ENCODE measurements at places on chromosomes 2 and 18.

DNA sequence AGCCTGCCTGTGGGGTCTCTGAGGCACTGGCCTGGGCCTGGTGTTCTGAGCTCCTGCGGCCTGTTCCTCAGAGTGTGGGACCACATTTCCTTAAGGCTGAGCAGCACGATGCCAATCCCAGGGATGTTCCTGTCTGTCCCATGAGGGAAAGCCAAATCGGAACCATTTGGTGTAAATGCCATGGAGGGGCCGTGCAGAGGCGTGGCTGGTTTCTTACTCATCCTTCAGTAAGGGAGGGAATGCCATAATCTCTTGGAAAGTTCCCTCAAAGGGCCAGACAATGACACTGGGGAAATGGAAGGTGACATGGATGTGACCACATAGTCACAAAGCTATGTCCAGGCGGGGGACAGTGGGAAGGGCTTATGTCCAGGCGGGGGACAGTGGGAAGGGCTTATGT is 14.4 kb upstream of the PTMA start:
- no peak for DNase-seq

DNA sequence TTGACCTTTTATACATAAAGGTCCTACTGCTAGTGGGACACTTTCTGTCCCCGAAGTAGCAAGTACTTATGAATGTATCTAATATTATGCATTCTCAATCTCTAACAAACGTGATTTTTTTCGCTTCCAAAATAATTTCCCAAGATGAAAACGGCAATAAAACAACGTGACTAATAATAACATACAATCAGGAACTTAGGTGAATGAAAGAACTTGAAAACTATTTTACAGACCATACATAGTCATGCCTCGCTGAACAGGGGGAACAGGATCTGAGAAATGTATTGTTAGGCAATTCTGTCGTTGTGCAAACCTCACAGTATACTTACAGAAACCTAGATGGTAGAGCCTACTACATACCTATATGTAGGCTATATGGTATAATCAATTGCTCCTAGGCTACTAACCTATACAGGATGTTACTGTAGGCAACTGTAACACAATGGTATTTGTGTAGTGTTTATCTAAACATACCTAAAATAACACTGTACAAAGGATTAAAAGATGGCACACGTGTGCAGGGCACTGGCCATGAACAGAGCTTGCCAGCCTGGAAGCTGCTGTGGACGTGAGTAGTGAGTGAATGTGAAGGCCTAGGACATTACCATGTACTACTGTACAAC is 2.5 kb downstream of the RTN4 start:
- no peak for DNase-seq

GRCh38 chr18:46702471-46702870 is 45.5 kb upstream of the LOXHD1 start:
- no peak for DNase-seq

- no peak for DNase-seq
Measured at GRCh38 chr2:186968277-186968676, 119.3 kb upstream of the ZSWIM2 start.

- DNase-seq, result no peak
Measured at GRCh38 chr2:10502803-10503107, 54.6 kb upstream of the ODC1 start.

GRCh38 chr2:5264361-5264760 is 427.8 kb upstream of the SOX11 start:
- no peak for DNase-seq

- DNase-seq, result no peak
Measured at GRCh38 chr18:50117863-50118262, 77.1 kb downstream of the MYO5B start.

DNA sequence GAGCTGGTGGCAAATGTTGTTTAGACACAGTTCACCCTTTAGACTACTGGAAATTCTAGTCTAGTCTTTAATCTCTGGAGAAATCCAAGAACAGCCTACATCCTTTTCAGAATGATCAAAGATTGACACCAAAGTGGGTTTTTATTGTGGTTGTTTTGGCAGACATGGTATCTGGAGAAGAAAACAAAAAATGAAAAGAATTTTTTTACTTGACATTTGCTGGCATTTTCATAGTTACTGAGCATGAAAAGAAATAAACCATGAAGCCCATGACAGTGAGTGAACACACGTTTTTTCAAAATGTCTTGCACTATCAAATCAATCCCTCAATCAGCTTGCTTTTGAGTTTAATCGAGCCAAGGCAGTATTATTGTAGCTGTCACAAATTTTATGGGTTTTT is 125.3 kb downstream of the CCBE1 start:
- no peak for DNase-seq

DNA sequence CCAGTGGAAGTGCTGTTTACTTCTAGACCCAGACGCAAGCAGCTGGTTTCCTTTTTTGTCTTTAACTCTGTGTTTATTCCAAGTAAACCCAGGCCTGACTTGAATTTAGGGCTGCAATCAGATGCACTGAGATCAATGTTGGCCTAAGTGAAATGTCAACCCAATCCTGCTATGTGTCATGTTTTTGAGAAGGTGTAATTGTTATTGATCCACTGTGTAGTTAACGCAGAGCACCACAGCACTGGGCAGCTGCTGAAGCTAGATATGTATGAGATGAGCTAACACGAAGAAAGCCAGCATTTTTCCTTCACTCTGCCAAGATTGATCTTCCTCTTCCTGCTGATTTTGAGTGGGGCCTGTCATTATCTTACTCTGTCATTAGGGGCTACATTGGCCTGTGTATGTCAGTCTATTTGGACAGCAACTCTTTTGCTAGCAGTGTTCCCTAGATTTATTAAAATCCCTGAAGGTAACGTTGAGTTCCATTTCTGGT is 18.9 kb upstream of the DLX1 start:
- no peak for DNase-seq

GRCh38 chr2:211259831-211260476 is 703.6 kb downstream of the CPS1 start:
- DNase-seq, result no peak

- no peak for DNase-seq
Measured at GRCh38 chr2:54030806-54031205, 60.0 kb upstream of the PSME4 start.

DNA sequence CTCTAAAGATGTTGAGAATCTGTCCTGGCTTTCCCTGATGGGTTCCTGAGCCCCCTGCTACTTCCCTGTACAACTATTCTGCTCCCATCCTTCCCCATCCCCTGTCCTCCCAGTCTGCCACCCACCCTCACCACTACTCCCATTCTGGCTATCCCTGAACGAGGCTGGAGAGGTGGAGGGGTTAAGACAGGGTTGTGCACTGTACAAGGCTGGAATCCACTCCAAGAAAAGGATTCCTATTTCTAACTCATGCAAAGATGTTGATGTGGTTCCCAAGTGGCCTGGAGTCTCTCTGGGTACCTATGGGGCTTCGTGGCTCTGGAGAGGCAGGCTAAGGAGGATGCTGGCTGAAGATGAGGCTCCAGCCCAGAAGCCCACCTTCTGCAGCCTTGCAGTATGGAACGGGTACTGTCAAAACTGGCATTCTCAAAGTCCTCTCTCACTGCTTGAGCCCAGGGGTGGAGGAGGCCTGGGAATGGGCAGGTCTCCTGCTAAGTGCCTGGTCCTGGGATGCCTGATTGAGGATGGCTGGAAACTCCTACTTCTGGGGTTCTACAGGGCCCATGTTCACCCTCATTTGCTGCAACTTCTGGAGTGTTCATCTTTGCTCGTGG is 1.3 kb upstream of the FEV start:
- no peak for DNase-seq

DNA sequence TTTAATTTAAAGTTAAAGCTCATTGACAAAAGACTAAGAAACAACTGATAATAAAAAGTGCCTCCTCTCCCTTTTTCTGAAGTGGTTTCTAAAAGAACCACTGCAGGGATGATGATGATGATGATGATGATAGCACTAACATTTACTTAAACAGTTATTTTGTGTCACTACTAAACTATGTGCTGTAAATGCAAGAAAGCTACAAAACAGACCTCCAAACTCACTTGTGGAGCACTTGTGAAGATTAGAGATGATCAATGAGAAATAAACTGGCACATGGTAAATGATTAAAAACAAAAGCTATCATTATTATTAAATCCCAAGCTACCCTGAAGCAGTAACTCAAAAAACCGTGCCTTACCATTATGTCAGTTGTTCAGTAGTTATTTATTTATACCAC is 88.7 kb downstream of the SLC8A1 start:
- no peak for DNase-seq

- no peak for DNase-seq
Measured at GRCh38 chr2:113169002-113169530, 4.7 kb upstream of the PSD4 start.

GRCh38 chr2:223560749-223561435 is 41.3 kb downstream of the SCG2 start:
- no peak for DNase-seq

GRCh38 chr2:169732075-169732474 is 1.6 kb upstream of the KLHL23 start:
- no peak for DNase-seq

DNA sequence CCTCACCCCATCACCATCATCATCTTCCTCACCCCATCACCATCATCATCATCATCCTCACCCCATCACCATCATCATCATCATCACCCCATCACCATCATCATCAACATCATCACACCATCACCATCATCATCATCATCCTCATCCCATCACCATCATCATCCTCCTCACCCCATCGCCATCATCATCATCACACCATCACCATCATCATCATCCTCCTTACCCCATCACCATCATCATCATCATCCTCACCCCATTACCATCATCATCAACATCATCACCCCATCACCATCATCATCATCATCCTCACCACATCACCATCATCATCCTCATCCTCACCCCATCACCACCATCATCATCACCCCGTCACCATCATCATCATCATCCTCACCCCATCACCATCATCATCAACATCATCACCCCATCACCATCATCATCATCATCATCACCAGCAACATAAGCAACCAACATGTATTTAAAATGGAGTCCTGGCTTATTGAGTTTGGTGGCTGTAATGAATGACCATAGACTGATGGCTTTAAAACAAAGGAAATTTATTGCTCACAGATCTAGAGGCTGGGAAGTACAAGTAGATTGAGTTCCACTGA is 150.0 kb downstream of the DNER start:
- DNase-seq, result no peak

DNA sequence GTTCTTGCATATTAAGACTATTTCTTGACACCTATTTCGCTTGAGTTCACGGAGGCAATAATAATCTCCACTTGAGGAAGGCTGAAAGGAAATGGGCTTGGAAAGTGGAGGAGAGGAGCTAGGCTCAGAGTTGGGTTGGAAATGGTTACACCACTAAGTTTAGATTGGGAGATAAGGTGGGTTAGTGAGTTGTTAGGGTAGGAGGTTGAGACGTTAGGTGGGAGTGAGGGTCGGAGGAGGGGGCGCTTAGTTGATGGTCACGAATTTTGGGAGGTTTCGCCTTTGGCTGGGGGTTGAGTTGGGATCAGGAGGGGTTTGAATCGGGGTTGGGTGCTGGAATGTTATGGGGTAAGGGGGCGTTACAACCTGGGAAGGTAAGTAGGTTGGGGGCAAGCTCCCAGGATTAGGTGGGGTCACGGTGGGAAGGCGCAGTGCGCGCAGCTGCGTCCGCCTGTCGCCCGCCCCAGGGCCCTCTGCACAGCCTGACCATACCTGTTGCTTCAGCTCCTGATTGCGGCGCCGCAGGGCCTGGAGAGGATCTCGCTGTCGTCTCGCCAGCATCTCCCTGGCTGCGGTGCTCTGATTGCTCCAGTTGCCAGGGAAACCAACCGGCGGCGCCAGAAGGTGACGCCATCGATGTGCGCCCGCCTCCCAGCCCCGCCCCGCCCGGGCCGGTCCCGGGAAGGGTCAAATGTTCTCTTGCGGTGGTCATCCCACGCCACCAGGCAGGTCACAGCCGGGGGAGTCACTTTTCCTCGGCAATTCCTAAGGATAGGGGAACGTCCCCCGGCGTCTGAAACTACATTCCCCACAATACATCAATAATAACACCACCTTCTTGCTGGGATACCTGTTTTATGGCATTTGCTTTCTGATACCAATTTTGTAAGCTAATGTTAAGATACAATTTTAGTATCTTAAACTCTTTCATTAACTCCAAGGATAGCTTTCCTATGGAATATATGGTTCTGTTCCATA is at the start of gene NPHP1:
TSS of gene NPHP1 (minus strand) at position 606 of the 978 bp plus-strand sequence. CDS start at position 561, 45 bp downstream.
- DNase-seq, result peak; percentile 85

- DNase-seq, result no peak
Measured at GRCh38 chr2:149156971-149157740, 118.7 kb downstream of the LYPD6B start.

DNA sequence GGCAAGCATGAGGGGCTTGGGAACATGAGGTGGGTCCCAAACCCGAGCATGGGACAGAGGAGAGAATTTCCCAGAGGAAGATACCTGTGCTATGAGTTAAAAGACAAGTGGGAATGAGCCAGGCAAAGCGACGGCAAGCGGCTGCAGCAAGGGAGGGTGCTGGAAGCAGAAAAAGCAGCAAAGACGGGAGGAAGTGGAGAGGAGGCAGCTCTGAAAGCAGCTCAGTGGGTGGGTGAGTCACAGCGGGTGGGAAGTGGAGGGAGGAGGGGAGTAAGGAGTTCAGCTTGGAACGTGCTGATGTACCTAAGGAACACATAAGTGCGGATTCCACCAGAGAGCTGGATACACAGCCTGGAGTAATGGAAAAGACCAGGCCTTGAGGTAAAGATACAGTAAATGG is 41.4 kb downstream of the THUMPD2 start:
- no peak for DNase-seq

GRCh38 chr18:13308369-13308768 is 89.8 kb downstream of the LDLRAD4 start:
- DNase-seq, result no peak

DNA sequence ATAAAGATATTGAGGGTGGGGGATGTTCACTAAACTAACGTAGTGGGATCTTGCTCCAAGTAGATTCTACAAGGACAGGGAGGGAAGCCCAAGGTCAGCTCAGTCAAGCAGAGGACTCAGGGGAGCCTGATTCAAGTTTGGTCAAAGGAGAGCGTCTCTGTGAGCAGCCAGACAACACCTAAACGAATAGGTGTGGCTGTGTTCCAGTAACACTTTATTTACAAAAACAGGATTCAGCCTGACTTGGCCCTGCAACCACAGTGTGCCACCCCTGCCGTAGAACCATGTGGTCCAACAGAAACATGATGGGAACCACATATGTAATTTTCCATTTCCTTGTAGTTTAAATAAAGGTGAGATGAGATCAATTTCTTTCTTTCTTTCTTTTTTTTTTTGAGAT is 18.1 kb upstream of the FZD5 start:
- no peak for DNase-seq

GRCh38 chr2:29317801-29318485 is 202.7 kb downstream of the CLIP4 start:
- DNase-seq, result no peak

Data from left lung (tissue), 14 donors.